ENCODE measurements at places on chromosomes 5 and 9.

GRCh38 chr5:34914671-34915138 lies 599 bp downstream of the RAD1 start:
- DNase-seq = peak; percentile 24

DNA sequence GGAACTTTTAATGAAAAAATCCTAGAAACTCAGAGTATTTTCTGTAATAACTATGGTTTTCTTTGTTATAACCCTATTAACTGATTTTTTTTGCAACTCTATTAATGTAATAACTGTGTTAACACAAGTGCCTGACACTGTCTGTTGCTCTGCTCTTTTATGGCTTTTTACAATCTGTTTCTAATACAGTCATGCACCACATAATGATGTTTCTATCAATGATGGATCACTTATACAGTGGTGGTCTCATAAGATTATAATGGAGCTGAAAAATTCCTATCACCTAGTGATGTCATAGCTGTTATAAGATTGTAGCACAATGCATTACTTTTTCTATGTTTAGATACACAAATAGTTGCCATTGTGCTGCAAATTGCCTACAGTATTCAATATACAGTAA lies 123.1 kb upstream of the SV2C start:
- no peak for DNase-seq

GRCh38 chr5:19880458-19880857 lies 107.5 kb downstream of the CDH18 start:
- DNase-seq = no peak

- DNase-seq = peak; percentile 31
Measured at GRCh38 chr5:75707911-75708509, 9.2 kb downstream of the POC5 start.

GRCh38 chr9:129752900-129753729 lies at the start of gene PTGES:
PTGES (minus strand) TSS chr9:129753042; CDS start chr9:129753012, 30 bp downstream.
- peak; percentile 75 for DNase-seq

DNA sequence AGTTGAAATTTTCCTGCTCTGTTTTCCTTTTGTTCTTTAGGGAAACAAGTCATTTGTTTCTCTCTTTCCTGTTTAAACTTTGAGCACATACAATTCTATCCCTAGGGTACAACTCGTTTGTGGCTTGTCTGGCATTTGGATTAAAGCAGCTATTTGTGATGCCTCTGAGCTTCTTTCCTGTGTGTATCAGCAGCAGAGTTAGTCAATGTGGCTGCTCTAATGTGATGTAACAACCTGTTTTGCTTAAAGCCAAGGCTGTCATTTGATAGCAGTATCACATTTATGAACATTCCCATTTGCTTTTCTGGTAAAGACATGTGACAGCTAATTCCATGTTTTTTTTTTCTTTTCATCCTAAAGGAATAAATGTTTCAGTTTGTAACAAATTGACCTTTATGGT lies 314.3 kb upstream of the CHD1 start:
- DNase-seq = no peak

- peak; percentile 69 for DNase-seq
Measured at GRCh38 chr9:1490341-1491232, 440.4 kb downstream of the DMRT2 start.

DNA sequence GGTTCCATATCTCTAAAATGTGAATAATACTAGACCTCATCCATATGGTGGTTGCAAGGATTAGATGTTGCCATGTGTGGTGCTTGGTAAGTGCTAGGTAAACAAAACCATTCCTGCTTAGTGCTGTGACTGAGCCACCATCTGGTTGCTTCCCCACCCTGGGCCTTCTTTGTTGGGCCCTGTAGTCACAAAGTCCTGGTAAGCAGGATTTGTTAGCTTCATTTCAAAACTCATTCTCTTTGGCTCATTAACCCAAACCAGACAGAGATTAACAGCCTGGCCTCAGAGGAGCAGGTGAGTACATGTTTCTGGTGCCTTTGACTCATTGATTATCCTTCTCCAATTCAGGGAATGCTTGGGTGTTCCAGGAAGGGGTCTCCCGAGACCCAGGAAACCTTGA lies 240.2 kb downstream of the ARHGAP26 start:
- no peak for DNase-seq

GRCh38 chr9:69871118-69871834 lies 50.7 kb downstream of the CFAP95 start:
- DNase-seq = no peak

DNA sequence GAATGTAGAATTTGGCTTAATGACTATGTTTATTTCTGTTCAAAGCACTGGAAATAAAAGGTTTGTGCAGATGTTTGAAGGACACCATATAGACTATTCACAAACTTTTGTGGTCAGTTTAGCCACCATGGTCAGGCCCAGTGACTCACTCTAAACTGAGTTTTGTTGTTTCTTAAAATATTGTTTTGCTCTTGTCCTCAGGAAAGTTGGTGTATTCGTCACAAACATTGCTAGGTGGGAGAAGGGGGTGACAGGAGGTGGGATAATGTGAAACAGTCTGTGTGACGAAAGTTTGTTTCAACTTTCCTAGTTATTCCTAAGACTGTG lies 35.0 kb upstream of the LIFR start:
- no peak for DNase-seq

DNA sequence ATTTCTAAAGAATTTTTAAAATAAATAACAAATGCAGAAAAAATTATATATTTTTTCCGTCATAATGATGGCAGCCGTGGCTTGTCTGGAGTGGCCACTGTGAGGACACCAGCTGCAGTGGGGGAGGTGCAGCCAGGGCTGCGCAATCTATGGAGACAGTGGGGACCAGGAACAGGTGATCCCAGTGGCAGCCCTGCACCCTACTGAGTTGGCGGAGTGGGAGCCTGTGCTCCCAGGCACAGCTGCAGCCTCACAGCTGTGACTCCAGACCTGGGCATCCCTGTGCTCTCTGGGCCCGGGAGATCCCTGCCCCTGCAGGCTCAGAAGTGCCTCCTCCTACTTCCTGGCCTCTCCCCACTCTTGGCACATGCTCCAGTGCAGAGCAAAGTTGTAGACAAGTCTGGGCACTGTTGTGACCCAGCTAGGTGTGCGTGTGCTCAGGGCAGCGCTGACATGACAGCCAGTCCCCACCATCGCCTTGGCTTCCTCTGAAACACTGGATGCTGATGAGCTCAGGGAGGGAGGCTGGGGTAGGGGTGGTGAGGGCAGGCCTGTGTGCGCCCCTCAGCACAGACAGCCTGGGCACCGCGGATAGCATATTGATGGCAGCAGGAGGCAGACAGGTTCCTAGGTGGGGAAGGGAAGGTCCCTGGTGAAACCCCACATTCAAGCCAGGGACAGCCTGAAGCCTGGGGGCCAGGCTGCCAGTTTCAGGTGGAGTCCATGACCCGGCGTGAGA lies 96.0 kb upstream of the PRR16 start:
- DNase-seq = no peak

DNA sequence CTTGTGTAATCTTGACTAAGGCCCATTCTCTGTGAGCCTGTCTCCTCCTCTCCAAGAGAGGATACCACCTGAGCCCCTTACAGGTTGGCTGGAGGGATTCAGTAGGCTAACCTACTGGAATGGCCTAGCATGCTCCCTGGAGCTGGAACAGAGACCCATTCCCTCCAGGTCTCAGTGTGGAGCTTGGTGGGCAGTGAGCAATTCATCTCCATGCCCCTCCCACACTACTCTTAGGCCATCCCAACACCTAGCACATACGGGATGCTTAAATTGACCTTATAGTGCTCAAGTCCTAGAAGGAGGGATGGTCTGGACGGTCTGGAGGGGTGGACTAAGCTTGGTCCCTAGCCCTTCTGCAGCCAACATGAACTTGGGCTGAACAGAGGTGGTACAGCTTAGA lies 75.6 kb downstream of the CRB2 start:
- DNase-seq = no peak

GRCh38 chr9:127569886-127570401 lies 42.1 kb upstream of the STXBP1 start:
- peak; percentile 61 for DNase-seq

DNA sequence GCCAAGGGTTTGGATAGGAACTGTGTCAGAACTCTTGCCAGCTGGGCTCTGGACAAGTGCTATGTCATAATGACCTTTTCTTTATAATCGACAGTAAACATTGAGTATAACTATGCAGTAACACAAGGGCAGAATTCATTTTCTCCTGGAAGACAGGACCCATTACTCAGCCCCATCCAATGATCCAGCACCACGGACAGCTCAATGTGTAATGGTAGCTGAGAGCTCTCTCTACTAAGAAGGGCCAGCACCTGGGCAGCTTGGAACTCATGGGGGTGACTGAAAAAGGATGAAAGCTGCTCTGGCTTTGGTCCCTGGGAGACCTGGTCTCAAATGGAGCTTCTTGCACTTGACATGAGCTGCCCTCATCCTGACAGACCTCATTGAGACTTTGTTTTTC lies 347.8 kb downstream of the TRIM32 start:
- peak; percentile 34 for DNase-seq

DNA sequence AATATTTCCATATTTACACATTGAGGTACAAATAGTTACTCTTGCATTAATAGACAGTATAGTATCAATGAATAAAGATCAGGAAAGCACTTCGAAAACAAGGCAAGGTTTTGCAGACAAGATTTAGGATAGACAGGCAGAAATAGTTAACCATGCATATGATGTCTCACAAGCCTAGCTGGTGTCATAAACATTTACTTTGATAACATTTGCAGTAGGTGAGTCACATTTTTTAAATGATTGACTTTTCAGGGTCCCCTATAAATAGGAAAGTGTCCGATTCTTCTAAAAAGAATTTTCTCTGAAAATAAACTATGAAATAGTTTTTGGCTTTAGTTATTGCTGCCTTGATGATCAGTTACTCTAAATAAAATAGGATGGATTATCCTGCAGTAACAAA lies 162.1 kb downstream of the SNX18 start:
- DNase-seq = no peak

DNA sequence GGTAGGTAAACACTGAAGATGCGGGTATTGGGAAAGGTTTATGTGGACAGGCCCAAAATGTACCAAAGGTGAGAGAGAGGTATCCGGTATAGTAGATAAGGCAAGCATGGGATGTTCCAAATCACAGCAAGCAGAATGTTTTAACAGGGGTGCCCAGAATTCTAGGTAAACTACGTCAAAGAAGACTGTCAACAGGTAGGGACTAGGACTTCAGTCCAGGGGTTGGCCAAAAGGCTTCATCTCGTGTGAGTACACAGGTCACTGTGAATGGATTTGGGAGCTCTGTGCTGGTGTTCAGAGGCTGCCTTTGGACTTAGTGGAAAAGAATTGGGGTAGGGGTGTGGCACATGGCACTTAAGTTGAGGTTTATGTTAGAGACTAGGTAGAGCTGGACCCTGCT lies 66.4 kb downstream of the PIK3R1 start:
- DNase-seq = no peak

DNA sequence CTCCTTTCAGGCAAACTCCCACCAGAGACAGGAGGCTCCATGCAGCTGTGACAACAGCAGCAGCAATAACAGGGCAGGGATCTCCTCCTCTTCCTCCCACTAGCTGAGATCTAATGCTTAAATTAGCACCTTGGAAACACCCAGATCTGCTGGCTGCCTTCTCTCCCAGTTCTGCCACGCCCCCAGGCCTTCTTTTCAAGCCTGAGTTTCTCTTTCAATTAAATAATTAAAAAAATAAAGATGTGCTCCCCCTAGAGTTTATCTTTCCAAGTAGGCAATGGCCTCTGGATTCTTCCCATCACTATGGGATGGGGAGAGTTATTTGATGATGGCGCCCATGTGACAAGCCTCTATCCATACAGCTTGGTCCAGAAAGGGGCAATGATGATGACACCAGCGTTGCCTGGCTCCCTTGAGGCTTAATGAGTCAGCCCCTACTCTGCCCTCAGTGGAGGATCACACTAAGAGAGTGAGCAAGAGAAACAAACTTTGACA lies 3.8 kb downstream of the FAM219A start:
- peak; percentile 71 for DNase-seq

- no peak for DNase-seq
Measured at GRCh38 chr5:113124265-113124664, 147.7 kb downstream of the DCP2 start.

GRCh38 chr5:147382776-147383175 lies 127.1 kb downstream of the DPYSL3 start:
- no peak for DNase-seq

DNA sequence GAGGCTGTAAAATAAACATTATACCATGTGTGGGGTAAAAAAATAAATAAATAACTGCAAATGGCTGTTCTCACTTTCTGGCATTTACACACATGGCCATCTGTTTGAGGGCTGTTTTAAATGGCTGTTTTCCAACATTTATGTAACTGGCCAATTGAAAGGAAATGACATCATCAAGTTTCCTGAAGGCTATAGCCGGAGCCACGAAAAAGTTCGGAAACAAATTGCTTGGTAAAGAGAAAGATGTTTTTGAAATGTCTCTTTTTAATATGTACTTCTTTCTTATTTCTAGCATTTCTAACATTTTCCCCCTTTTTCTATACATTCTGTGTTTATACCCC lies 95.4 kb upstream of the DAB2 start:
- peak; percentile 27 for DNase-seq

- DNase-seq = no peak
Measured at GRCh38 chr5:83220331-83220730, 143.0 kb downstream of the XRCC4 start.

DNA sequence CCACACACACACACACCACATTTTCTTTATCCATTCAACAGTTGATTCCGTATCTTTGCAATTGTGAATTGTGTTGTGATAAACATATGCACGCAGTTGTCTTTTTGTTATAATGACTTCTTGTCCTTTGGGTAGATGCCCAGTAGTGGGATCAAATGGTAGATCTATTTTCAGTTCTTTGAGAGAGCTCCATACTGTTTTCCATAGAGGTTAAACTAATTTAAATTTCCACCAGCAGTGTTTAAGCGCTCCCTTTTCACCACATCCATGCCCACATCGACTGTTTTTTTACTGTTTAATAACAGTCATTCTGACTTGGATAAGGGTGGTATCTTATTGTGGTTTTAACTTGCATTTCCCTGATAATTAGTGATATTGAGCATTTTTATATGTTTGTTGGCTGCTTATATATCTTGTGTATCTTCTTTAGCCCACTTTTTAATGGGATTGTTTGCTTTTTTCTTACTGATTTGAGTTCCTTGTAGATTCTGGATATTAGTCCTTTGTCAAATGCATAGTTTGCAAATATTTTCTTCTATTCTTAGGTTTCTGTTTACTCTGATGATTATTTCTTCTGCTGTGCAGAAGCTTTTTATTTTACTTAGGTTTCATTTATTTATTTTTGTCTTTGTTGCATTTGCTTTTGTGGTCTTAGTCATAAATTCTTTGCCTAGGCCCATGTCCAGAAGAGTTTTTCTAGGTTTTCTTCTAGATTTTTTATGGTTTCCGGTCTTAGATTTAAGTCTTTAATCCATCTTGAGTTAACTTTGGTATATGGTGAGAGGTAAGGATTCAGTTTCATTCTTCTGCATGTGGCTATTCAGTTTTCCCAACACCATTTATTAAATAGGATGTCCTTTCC lies 82.4 kb downstream of the SH3RF2 start:
- DNase-seq = peak; percentile 57
